Stimulated activated CD8-positive, alpha-beta memory T cell treated with anti-CD3 and anti-CD28 coated beads, Interleukin-12 subunit alpha, Interleukin-12 subunit beta, amount 100 ng/mL, for 1 hour (primary cell): ENCODE measurements at places on chromosomes 1 and 21.

DNA sequence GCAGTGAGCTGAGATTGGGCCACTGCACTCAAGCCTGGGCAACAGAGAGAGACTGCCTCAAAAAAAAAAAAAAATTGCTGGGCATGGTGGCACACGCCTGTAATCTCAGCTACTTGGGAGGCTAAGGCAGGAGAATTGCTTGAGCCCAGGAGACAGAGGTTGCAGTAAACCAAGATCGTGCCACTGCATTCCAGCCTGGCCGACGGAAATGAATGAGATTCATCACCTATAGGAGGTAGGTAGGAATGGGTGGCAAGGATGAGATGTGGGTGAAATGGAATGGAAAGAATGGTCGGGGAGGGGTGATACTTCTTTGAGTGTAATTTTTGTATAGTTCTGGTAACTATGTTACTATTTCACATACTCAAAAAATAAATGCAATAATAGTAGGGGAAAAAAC is 15.4 kb downstream of the CTXND2 start:
- no peak for DNase-seq

GRCh38 chr1:33143176-33143575 is 38.7 kb downstream of the TRIM62 start:
- DNase-seq, result no peak

DNA sequence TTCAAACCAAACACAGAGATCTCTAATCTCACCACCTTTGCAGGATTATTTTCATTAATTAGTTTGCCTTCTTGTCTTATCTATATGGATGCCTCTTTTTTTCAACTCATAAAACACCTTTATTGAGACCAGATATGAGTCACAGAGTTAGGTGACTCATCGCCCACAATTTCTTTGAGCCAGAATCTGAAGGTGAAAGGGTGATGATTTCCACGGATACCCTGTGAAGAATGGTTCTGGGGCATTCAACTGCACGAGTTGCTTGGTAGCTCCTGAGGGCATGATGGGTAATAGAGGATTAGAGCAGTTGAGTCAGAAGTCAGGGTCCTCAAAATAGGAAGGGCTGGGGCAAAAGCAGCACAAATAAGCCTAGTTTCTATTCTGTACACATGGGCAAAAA is 128.2 kb downstream of the TBX19 start:
- DNase-seq, result peak; percentile 50

- no peak for DNase-seq
Measured at GRCh38 chr1:191897134-191897533, 261.1 kb upstream of the RGS18 start.

DNA sequence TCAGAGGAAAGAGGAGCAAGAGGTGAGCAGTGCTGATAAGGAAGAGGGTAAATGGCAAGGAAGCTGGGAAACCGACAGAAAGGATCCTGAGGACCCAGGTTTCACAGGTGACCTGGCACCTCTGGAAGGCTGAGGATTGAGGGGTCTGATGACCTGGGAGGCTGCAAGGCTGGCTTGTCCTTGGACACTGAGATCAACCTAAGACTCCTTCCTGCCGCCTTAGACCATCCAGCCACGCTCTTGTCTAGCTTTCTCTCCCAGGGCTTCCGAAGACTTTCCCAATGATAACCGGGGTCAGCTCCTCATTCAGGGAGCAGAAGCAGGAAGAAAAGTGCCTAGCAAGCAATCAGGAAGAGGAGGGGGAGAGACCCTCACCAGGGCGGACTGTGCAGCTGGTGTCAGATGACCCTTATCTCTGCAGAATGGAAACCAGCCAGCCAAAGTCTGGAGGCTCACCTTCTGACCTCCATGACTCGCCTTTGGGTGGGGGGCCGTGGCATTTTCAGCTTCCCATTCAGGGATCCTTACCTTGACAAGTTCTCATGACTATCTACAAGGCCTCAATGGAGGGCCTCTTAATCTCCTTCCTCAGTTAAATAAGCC is 77.7 kb downstream of the CAPZB start:
- no peak for DNase-seq

- no peak for DNase-seq
Measured at GRCh38 chr1:14787604-14788003, 189.1 kb downstream of the KAZN start.

GRCh38 chr1:46288485-46289133 is 14.8 kb downstream of the LRRC41 start:
- no peak for DNase-seq

- no peak for DNase-seq
Measured at GRCh38 chr1:161940866-161941591, 82.6 kb downstream of the OLFML2B start.

GRCh38 chr21:19807201-19807600 is 1191.0 kb upstream of the NCAM2 start:
- no peak for DNase-seq

DNA sequence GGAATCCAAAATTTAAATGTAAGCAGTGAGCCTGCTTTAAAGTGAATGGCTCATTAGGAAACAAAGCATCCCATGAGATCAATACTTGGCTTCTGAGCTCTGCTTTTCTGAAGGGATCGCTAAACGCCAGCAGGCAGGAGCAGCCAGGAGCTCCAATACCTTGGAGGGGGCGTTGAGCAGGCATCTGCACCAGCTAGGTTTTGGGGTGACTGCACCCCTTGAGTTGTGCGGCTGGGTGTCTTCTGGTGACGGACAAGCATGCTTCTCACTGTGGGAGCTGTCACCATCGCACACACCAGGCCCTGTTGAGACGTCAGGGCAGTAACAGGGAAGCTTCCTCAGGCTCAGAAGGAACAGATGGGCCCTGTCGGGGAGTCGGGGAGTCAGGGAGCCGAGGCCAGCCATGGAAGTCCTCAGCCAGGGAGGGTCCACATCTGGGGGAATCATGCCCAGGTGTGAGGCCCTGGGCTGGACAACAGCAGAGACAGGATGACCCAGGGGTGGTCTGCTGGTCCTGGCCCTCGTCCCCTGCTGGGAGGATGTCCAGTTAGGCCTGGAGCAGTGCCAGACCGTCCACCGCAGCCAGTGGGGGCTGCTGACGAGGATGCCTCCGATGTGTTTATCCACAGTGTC is 57.9 kb upstream of the ADARB1 start:
- DNase-seq, result no peak

- no peak for DNase-seq
Measured at GRCh38 chr1:234551032-234551378, 59.0 kb downstream of the IRF2BP2 start.

DNA sequence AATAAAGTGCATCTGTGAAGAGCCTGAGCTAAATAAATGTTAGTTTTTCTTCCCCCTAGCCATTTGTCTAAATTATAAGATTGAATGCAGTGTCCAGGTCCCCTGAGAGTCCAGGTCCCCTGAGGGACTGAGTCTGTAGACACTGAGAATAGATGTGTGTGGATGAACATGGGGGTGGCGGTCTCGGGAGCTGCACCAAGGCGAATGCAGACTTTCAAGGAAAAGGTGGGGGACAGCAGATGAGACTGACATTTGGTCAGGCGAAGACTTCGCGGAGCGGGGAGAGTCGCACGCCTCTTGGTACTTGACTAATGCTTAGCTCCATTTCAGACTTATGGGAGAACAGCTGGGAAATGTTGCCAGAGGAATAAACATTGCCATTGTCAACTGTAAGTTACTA is 17.7 kb upstream of the MX2 start:
- DNase-seq, result no peak

- no peak for DNase-seq
Measured at GRCh38 chr21:39430457-39430856, 15.1 kb downstream of the LCA5L start.

DNA sequence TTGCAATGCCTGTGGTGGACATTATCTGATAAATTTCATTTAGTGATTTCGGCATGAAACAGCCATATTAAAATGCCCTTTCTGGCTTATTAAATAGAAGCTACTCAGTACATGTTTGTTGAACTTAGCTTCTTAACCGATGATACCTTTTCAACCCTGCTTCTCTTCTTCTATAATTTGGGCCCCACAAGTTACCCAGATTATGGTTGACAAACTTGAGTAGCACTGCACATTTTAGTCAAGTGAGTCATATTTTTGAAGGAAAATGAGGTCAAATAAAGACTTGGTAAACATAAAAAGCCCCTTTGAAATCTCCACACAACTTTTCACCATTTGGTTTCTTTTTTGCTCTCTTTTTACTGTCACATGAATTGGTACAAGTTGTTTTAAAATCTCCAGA is 33.8 kb downstream of the GIPC2 start:
- no peak for DNase-seq

DNA sequence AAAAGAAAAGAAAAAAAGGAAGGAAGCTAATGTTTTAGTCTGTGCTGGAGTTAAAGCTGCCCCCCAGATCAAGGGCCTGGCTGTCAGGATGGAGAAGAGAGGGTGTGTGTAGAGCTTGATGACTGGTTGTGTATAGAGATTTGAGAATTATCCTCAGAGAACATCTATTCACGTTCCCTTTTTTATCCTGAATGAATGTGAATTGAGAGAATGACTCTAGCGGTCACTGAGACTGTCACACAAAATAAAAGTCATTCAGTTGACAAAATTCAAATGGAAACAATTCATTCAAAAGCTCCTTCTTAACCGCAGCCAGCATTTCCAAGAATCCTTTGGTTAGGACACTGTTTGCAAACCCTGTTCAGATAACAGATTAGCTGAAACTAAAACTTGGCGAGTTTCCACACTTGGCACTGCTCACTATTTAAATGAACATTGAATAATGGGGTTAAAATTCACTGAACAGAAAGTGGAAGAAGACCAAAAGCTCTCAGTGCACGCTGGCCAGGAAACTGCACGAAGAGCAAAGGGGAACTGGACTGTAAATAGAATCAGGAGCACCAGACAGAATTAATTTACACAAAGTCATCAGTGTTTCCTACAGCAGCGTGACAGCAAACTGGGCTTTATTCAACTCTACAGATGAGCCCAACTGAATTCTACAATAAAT is 13.6 kb upstream of the FAM89A start:
- DNase-seq, result no peak

GRCh38 chr1:79109445-79109844 is 102.9 kb upstream of the ADGRL4 start:
- DNase-seq, result no peak

GRCh38 chr1:74468982-74469603 is 43.3 kb downstream of the LRRC53 start:
- no peak for DNase-seq

- DNase-seq, result no peak
Measured at GRCh38 chr1:182716740-182717720, 32.6 kb upstream of the RGS8 start.

- DNase-seq, result no peak
Measured at GRCh38 chr21:38494251-38494642, 4.0 kb downstream of the ERG start.

GRCh38 chr1:184900507-184900906 is 73.8 kb downstream of the NIBAN1 start:
- no peak for DNase-seq

- DNase-seq, result no peak
Measured at GRCh38 chr1:20837554-20838192, 50.6 kb upstream of the HP1BP3 start.
